ENCODE measurements at places on chromosomes 4 and X.

- DNase-seq = no peak
Observed at GRCh38 chr4:1201851-1202525, 29.6 kb upstream of the SPON2 start.

DNA sequence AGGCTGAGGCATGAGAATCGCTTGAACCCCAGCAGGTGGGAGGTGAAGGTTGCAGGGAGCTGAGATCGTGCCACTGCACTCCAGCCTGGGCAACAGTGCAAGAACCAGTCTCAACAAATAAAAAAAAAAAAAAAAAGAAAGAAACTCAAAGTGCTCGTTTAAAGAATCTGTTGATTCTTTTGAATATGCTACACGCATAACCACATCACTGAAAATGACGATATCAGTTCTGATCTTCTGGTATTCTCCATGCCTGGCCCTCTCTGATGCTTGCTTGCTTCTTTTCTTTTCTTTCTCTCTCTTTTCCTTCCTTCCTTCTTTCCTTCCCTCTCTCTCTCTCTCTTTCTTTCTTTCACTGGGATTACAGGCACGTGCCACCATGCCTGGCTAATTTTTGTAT lies 7.3 kb downstream of the AVPR2 start:
- no peak for DNase-seq

DNA sequence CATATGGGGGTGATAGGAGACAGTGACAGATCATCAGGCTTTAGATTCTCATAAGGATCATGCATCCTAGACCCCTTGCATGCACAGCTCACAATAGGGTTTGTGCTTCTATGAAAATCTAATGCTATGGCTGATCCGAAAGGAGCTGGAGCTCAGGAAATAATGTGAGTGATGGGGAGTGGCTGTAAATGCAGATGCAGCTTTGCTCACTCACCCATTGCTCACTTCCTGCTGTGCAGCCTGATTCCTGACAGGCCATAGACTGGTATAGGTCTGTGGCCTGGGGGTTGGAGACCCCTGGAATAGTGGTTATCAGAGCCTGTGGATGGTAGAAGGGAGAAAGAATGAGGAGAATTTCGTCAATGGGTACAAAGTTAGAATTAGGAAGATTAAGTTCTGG lies 2751.1 kb downstream of the ARAP2 start:
- DNase-seq = no peak

DNA sequence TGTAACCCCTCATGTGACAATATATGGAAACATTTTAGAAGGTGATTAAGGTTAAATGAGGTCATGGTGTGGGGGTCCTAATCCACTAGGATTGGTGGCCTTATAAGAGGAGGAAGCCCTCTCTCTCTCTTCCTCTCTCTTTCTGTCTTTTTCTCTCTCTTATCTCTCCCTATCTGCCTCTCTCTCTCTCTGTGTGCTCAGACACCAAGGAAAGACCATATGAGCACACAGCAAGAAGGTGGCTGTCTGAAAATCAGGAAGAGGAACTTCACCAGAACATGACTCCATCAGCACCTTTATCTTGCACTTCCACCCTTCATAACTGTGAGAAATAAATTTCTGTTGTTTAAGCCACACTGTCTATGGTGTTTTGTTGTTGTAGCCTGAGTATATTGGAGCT lies 1472.2 kb downstream of the PCDH7 start:
- DNase-seq = no peak

- DNase-seq = no peak
Observed at GRCh38 chr4:101238706-101239105, 108.6 kb downstream of the PPP3CA start.

DNA sequence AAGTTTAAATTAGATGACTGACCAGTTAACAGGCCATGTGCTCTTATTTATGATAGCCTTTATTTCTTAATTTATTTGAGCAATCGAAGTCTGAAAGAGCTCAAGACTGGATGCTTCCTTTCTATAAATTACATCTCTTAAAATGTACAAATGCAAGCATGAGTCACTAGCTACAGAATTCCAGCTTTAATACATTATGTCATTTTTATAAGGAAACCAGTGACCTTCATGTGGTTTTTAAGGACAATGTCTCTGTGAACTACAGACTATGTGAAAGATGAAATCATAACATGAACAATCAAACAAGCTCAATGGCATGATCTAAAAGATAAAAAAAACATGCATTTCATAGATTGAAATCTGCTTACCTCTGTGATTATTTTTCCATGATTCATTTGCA lies 15.4 kb downstream of the HTR2C start:
- no peak for DNase-seq

DNA sequence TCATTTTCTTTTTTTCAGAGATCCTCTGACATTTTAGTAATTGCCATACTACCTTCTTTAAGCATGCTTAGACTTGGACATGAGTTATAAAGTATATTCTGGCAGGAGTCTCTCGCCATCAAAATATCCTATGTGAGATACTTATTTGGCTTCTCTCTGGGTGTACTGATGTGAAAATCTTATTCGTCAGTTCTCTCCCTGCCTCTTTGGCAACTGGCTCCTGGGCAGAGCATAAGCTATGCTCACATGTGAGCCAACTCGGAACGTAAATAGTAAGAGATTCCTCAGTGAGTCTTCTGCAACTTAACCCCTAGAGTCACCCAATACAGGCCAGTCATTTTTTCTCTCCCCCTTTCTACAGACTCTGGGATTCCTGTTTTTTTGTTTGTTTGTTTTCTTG lies 91.6 kb downstream of the MAGEB17 start:
- no peak for DNase-seq

- no peak for DNase-seq
Observed at GRCh38 chr4:165684177-165684805, 188.7 kb upstream of the TLL1 start.

DNA sequence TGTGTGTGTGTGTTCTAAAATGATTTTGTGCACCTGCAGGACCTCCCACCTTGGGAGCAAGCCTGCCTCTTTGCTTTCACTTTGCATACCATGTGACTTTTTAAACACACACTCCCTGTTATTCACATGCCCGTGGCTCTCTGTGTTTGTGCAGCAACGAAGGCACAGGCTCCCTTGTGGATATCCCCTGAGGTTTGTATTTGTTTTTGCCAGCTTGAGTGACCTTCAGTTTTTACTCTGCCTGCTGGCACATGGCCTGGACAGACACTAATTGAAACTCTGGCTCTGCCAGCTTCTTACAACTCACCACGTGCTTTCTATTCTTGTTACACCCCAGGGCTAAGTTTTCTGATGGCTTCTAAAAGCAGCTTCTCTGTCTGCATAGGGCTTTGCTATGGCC lies 885.8 kb downstream of the SH3BGRL start:
- DNase-seq = no peak

DNA sequence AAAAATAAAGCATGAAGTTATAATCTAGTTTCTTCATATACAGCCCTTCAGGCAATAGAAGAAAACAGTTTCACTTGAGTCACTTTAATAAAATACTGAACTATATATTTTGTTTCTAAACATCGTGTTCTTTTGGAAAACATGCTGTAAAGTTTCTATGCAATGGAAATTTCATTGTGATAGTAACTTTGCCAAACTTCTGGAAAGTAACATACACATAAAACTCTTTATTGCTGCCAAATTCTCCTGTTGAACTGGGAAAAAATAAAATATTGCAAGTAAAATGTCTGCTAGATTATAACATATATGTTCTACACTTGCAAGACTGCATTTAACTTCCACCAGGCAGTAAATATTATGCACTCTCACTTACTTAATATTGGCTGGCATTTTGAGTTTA lies 635.4 kb downstream of the SPRY1 start:
- DNase-seq = no peak

- DNase-seq = no peak
Observed at GRCh38 chr4:23924556-23924955, 34.7 kb upstream of the PPARGC1A start.

DNA sequence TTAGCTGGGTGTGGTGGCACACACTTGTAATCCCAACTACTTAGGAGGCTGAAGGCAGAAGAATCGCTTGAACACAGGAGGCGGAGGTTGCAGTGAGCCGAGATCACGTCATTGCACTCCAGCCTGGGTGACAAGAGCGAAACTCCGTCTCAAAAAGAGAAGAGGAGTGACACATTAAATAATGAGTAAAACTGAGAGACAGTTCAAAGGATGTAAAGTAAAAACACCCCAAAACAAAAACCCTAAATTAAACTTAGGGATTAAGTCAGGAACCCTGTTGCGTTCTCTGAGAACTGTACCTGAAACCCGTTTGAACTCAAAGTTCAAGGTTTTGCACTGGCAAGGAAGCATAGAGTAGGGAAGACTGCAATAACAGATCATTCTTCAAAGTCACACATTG lies 141.7 kb downstream of the BRWD3 start:
- DNase-seq = no peak

DNA sequence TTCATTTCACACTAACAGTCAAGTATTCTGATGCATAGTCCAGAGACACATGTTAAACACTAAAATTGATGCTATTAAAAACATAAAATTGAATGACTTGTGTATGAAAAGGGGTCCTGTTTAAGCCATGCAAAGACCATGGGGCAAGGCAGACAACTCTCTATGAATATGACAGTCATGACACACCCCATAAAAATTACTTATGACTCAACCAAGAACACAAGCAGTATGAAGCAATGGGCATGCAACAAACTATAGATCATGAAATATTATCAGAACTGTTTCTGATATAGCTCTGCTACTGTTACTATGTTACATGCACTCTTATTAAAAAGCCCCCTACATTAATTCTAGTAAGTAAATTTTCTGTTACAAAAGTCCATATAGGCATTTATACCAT lies 57.5 kb upstream of the ZCCHC13 start:
- DNase-seq = no peak

DNA sequence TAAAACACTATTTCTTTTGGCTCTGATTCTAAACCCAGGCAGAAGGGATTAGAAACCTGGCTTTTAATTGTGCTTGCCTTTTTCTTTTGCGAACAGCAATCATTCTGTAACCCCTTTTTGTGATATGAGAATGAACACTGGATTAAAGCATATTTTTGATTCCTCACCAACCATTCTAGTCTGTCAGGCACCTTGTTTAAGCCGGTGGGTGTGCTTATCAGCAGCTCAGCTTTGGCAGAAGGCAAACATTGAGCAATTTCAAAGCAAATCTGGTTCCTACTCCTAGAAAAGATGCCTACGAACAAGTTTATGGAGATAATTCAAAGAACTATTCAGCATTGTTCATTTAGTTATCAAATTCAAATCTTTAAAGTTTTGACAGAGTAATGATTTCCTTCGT lies 265.1 kb upstream of the FAM241A start:
- DNase-seq = no peak

DNA sequence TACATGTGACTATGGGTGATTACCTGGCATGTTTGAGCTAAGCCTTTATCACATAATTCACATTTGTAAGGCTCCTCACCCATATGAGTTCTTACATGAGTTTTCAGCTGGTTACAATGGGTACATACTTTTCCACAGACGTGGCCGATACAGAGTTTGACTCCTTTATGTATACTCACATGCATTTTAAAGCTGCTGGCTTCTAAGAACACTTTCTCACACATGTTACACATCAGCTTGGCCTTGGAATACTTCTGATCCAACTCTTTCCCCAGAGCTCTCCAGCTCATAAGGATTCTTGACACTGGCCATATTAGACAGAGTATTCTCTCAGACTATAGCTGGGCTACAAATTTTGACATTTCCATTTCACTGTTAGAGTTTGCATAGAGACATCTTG lies 66.3 kb downstream of the TAB3 start:
- DNase-seq = no peak

GRCh38 chrX:136059350-136059749 lies 74.1 kb downstream of the SLC9A6 start:
- no peak for DNase-seq

DNA sequence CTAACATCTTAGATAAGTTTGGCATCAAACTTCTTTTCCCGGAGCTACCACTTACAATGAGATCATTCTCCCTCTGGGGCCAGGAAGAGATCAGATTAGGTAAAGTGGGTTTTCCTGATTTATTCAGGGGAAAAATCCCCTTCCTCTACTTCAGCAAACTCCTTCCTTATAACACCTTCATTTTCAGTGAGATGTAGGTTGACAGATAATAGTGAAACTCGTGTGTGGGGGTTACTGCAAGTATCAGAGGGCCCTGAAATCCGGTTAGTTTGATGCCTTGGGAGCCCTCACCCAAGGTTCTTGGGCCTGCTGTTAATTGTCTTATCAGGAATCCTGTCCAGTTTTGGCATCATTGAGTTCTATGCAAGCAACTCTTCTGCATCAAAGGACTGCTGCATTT lies 10.8 kb downstream of the FTHL17 start:
- no peak for DNase-seq

GRCh38 chr4:113732967-113733527 lies 28.5 kb downstream of the CAMK2D start:
- DNase-seq = no peak

DNA sequence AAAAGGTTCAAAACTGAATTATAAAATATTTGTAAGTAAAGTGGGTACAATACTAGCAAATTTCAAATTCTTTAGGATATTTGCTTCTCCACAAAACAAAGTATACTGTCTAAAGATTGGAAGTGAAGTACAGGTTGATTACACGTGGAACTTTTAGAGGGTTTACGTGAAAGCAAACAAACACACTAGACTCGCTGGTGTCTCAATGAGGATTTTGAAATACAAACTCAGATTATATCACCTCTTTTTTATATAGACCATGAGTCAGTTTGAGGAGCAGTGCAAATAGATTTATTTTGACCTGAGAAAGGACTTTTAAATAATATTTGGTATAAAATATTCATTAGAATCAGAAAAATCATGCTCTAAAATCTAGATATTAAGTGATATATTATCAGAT lies 185.0 kb downstream of the SPOCK3 start:
- DNase-seq = no peak

- no peak for DNase-seq
Observed at GRCh38 chr4:117793845-117794480, 240.3 kb upstream of the NDST3 start.

DNA sequence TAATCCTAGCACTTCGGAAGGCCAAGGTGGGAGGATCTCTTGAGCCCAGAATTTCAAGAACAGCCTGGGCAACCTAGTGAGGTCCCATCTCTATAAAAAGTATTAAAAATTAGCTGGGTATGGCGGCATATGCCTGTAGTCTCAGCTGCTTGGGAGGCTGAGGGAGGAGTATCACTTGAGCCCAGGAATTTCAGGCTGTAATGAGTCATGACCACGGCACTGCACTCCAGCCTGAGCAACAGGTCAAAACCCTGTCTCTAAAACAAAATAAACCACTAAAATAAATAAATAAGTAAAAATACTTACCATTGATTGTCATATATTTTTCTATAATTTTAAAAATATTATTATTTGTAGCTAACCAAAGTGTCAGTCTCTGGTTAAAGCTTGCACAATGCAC lies 315.6 kb upstream of the SMIM31 start:
- no peak for DNase-seq

GRCh38 chr4:118797558-118798142 lies 38.3 kb downstream of the SEC24D start:
- no peak for DNase-seq

DNA sequence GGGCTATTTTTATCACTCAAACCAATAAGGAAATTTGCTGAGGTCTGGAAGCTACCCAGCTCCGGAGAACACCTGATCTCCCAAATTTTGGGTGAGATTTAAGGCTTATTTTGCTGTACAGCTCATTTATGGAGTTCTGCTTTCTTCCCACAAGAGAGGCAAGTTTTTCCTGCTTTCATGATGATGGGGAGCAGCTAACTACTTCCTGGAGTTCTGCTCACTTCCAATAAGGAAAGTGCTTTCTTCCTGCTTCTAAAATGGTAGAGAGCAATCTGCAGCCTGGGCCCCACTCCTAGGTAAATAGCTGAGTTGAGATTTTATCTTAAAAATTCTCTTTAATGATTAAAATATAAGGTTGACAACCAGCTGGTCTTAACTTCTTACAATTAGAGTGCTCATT lies 606.0 kb upstream of the HTR2C start:
- DNase-seq = no peak
